Stimulated activated CD8-positive, alpha-beta memory T cell treated with anti-CD3 and anti-CD28 coated beads, Interleukin-12 subunit alpha, Interleukin-12 subunit beta, amount 100 ng/mL, for 4 hours (primary cell): ENCODE measurements at places on chromosomes 7 and 10.
A peak's percentile ranks its signal among the peaks of the same experiment; 100 is the strongest.

DNA sequence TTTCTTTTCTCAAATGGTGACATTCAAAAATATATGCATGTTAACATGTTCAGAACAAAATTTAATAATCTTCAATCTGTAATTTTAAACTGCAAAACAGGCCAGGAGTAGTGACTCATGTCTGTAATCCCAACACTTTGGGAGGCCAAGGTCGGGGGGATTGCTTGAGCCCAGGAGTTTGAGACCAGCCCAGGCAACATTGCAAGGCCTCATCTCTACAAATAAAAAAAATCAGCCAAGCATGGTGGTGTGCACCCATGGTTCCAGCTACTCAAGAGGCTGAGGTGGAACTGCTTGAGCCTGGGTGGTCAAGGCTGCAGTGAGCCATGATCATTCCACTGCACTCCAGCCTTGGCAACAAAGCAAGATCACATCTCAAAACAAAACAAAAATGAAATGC is 394.3 kb downstream of the PARD3 start:
- DNase-seq: no peak

DNA sequence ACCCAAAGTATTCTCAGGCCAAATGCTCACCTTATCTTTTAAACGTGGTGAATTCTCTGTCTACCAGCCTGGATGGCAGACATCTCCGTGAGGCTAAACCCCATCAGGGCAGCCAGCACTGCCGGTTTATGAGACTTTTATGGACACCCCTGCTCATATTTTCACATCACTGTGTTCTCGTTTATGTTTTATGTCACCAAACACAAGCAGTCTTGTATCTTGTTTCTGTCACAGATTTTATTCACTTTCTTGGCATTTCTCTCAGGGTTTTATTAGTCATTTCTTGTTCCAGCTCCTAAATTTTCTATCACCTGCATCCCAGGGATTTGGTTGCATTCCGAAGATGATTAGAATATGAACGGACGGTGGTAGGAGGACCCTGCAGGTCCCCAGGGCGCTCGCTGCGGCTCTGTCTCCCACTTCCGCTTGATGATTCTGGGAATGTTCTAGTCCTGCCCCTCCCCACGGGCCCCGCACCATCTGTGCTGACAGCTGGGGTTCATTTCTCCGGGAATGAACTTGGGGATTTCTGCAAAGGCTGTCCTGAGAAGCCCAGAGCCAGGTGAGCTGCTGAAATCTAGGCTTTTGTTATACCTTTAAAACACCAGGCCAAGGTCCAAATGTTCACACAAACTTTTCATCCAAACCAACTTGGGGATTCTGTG is 217.6 kb downstream of the GFRA1 start:
- DNase-seq: no peak

GRCh38 chr7:408751-409311 is 110.8 kb downstream of the PDGFA start:
- no peak for DNase-seq

- DNase-seq: no peak
Observed at GRCh38 chr7:3120513-3120912, 76.8 kb upstream of the CARD11 start.

DNA sequence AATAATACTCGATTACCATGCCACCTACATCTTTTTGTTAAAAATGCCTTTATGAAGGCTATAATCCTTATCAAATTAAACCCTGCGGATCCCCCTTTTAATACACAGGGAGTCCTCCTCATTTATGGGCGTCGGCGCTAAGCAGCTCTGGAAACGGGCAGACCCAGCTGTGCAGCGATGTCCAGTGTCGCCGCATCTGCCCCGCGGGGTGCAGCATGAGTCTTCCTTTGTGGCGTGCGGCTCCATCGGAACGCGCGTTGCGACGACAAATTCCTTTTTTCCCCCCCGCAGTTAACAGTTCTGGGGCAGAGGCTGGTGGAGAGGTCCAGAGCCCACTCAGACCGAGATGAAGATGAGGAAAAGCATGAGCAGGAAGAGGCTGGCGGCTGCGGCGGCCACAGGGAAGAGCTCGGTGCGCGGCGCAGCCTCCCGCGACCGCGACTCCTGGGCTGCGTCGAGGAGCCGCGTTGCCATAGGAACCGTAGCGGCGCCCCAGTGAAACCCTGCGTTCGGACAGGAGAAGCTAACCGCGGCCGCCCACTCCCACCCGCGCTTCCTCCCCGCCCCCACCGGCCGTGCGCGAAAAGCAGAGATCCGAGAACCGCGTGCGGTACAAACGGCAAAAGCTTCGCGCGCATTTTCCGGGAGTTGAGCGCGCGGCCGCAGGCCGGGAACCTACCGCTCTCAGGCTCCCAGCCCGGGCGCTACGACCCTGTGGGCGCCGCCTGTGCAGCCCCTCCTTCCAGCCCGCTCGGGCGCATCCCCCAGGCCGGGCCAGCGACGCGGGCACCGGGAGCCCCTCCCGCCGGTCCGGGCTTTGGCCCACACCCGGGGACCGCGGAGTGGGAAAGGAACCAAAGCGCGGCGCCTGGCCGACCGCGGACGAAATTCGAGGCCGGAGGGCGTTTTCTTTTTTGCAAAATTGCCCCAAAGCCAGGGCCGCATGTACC is 130.6 kb downstream of the SPAG6 start:
- peak; percentile 10 for DNase-seq

GRCh38 chr10:1516492-1517165 is 220.7 kb downstream of the ADARB2 start:
- DNase-seq: no peak

DNA sequence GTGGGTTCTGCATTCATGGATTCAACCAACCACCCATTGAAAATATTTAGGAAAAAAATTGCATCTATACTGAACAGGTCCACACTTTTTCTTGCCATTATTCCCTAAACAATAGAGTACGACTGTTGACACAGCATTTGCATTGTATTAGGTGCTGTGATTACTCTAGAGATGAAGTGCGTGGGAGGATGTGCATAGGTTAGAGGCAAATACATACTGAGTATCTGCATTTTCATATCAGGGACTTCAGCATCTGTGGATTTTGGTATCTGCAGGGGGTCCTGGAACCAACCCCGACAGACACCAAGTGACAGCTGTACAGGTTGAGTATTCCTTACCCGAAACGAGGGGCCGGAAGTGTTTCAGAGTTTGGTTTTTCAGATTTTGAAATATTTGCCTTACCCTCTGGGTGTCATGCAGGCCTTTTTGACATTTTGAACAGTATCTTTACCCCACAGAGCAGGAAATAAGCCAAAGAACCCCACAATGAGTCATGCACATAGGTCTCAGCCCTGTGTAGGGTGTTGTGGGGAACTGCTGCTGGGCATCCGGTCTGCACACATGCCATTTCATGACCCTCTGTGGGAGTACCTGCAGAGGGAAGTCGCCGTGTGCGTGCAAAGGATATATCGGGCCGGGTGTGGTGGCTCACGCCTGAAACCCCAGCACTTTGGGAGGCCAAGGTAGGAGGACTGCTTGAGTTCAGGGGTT is 14.5 kb downstream of the NUDT5 start:
- peak; percentile 47 for DNase-seq

DNA sequence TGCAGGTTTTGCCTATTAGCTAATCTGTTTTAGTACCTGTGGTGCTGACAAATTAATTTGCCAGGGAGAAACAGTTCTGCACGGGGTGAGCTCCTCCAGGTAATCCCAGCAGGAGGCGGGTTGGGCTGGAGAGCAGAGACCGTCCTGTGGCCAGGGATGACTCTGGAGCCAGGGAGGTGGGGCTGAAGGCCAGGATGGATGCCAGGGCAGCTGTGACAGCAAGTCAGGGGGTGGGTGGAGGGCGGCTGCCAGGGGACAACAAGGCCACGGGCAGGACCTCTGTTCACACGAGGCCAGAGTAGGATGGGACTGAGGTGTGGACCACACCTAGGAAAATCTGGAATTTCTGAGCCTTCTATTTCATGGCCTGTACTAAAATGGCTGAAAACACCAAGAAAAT is 48.9 kb downstream of the C10orf143 start:
- DNase-seq: no peak

DNA sequence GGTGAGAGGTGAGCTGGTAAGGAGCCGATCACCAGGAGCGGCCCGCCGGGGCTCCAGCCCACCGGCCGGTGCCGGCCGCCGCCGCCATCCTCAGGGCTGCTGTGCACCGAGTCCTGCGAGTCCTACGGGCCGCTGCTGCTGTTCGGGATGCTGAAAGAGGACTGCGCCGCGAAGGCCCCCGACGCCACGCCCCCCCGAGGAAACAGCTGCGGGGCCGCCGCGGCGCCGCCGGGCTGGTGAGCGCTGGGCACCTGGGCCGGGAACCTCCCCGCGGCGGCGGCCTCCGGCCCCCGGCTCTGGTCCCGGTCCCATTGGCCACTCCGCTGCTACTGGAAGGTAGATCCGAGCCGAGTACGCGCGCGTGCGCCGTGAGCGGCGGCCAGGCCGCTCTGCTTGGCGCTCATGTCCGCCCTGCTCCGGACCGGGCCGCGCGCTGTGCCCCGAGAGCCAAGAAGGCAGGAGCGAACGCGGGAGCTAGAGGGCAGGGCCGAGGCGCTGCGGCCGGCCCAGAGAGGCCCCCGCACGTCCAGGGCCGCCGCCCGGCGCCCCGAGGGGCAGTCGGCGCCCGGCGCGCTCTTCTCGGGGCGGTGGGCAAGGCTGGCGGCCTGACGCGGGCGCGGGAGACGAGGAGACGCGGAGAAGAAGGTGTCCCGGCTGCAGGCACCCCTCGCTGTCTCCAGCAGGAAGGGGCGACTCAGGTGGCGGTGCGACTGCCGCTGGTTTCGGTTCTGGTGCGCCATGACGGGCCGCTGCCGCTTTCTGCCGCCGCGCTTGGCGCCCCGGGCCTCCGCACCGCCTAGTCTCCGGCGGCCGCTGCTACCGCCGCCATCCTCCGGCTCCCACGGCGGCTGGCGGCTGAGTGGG is 121.3 kb upstream of the WIPF3 start:
- peak; percentile 23 for DNase-seq

DNA sequence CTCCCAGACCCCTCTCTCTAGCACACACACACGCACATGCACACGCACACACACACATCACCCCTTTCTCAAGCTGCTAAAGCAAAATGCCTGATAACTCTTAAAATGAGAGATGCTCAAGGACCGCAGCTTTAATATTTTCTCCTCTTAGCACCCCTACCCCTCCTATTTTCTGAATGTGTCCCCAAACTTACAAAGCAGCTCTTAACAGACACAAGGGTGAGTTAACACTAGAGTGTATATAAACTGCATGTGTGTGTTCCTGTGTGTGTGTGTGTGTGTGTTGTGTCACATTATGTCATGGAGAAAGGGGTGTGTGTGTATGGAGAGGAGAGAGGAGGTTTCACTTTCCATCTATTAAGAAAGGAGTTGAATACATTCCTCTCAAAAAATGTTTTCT is 1.3 kb downstream of the PTN start:
- no peak for DNase-seq

- DNase-seq: no peak
Observed at GRCh38 chr7:10646194-10646593, 327.5 kb upstream of the PHF14 start.

GRCh38 chr7:114821030-114821900 is 100.6 kb upstream of the MDFIC start:
- no peak for DNase-seq

- DNase-seq: no peak
Observed at GRCh38 chr10:132846631-132847415, 60.9 kb upstream of the NKX6-2 start.

DNA sequence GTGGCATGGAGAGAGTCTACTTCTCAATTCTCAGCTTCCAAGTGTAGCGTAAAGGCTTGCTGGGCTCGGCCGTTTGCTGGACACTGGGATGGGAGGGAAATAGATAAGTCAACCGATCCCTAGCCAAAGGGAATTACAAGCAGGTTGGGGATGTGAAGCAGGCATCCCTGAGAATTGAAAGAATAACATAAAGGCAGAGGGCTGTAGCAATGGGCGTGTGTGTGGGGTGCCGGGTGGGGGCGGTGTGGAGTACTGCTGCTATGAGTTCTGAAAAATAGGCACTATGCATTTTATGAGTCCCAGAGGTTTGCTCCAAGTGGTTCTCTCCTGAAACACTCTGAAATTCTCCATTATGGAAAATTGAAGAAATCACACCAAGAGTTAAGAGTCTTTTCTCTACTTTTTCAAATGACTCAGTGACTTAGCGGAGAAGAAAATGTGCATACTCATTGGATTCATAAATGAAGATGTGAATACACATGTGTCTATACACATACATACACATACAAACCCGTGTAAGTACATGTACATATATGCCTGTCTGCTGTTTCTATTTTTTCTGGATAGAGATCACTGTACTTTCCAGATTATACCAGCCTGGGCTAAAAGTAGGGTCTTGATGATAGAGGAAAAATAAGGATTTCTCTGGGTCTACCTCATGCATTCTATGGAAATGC is 65.4 kb downstream of the ADRA2A start:
- no peak for DNase-seq

DNA sequence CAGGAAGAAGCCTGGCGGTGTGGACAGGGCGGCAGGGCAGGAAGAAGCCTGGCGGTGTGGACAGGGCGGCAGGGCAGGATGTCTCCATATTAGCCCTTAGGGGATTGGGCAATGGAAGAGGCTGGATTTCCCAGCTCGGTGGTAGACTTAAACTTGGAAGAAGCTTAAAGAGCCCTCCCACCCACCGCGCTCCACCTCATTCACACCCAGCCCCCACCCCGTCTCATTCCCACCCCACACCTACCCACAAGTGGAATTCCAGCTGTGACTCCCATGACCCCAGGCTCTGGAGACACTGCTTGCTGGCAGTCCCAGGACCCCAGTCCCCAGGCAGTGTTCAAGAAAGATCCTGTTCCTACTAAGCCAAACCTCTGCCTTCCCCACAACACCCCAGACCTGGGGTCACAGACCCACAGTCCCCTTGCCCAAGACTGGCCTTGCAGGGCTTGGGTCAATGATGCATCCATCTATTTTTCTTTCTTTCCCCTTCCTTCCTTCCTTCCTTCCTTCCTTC is 34.0 kb downstream of the SPDYE6 start:
- DNase-seq: no peak

GRCh38 chr7:30420662-30421061 is 57.9 kb downstream of the NOD1 start:
- DNase-seq: no peak

- no peak for DNase-seq
Observed at GRCh38 chr10:42877496-42878030, 95.0 kb downstream of the BMS1 start.

- DNase-seq: no peak
Observed at GRCh38 chr7:74441801-74442200, 11.9 kb upstream of the GTF2IRD1 start.

- no peak for DNase-seq
Observed at GRCh38 chr10:131961047-131961776, 20.5 kb downstream of the BNIP3 start.

- DNase-seq: no peak
Observed at GRCh38 chr7:7772397-7772821, 54.0 kb upstream of the RPA3 start.

GRCh38 chr10:117597216-117597615 is 54.7 kb downstream of the EMX2 start:
- DNase-seq: no peak

GRCh38 chr10:14880229-14880628 is 1.6 kb downstream of the SUV39H2 start:
- DNase-seq: no peak

DNA sequence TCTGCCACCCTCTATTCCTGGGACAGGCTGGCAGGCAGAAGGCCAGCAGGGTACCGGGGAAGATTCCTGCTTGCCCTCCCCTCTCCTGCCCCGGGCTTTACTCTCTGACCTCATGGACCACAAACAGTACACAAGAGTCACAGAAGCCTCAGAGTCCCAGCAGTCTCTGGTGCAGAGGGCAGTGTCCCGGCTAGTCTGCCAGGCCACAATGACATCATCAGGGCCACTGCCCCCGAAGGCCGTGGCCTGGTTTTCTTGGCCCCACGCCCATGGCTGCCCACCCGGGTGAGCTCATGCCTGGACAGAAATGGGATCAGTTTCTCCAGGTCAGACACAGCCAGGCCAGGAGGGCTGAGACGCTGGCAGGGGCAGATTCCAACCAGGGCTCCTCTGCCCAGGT is 91.9 kb downstream of the MYL10 start:
- no peak for DNase-seq

- no peak for DNase-seq
Observed at GRCh38 chr7:47333959-47334358, 248.0 kb downstream of the TNS3 start.
